Peyer's patch (tissue), 4 donors: ENCODE measurements at places on chromosomes 1 and 21. TPM values are rescaled to one million over a fixed set of nuclear protein-coding genes. Genes with fewer than 3 reads are reported as not detected.

DNA sequence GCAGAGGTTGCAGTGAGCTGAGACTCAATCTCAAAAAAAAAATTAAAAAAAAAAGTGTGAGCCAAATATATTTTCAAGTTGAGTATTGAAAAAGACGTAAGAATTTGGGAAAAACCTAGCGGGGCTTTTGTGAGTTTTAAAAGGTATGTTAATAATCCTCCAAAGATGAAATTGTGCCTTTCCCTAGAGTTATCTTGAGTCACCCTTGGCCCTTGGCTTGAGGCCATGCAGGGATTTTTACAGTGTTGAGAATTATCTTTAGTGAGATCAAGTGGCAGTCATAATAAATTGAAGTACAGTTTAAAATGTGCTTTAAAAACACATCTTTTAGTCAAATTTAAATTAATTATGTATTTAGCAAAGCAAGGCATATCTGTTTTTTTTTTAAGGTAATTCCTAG is 32.7 kb downstream of the PPP2R5A start:
- no peak overlapping the region for H3K27ac ChIP-seq
- no peaks in the 10 kb centered on the region for H3K36me3 ChIP-seq
- H3K27me3 ChIP-seq, result no peaks in the 10 kb centered on the region
- H3K4me3 ChIP-seq, result no peak overlapping the region

DNA sequence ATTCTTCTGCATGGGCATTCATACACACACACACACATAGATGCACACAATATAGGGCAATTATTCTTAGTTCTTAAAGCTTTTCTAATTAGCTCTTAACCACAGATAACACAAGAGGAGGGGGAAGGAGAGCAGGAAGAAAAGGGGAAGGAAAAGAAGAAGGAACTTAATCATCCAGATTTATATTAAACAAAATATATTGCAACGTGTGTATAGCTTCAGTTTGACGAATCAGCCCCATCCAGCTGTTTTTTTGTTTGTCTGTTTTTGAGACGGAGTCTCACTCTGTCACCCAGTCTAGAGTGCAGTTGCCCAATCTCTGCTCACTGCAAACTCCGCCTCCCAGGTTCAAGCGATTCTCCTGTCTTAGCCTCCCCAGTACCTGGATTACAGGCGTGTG is 21.7 kb upstream of the ANKRD13C start:
- no peak overlapping the region for H3K27ac ChIP-seq
- H3K4me3 ChIP-seq, result no peak overlapping the region
- no peaks in the 10 kb centered on the region for H3K36me3 ChIP-seq
- H3K27me3 ChIP-seq, result no peaks in the 10 kb centered on the region

DNA sequence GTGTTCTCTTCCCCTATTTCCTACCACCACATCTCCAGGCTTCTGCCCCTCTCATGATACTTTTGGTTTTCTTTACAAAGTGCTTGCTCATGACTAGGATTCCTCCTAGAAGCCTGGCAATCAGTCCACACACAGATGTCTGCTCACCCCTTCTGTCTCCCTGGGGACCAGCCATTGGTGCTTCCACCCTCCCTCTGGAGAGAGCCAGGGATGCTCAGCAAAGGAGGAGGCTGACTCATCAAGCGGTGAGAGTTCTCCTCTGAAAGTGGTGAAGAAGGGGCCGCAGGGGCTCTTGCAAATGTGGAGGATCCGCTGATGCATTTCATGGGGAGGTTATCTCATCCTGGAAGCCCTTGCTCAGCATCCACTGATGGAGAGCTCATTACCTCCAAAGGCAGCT is 14.5 kb downstream of the NT5C1A start:
- DNase-seq, result no peak
- no peak overlapping the region for H3K4me3 ChIP-seq
- no peak overlapping the region for H3K27ac ChIP-seq
- no peaks in the 10 kb centered on the region for H3K36me3 ChIP-seq
- no peaks in the 10 kb centered on the region for H3K4me1 ChIP-seq

TSPEAR gene
- total RNA-seq, result not detected

- no peak overlapping the region for H3K27ac ChIP-seq
- H3K4me1 ChIP-seq, result no peaks in the 10 kb centered on the region
- H3K27me3 ChIP-seq, result no peaks in the 10 kb centered on the region
Observed at GRCh38 chr1:205533748-205534443, 29.4 kb downstream of the CDK18 start.

- no peak overlapping the region for H3K27ac ChIP-seq
- no peaks in the 10 kb centered on the region for H3K36me3 ChIP-seq
- H3K4me1 ChIP-seq, result no peaks in the 10 kb centered on the region
- DNase-seq, result no peak
Observed at GRCh38 chr1:245690156-245690690, 535.4 kb downstream of the KIF26B start.

GRCh38 chr1:59290193-59290949 is 6.5 kb upstream of the FGGY start:
- no peak overlapping the region for H3K4me3 ChIP-seq
- no peak overlapping the region for H3K27ac ChIP-seq
- no peaks in the 10 kb centered on the region for H3K36me3 ChIP-seq
- DNase-seq, result no peak
- H3K4me1 ChIP-seq, result no peaks in the 10 kb centered on the region

GRCh38 chr1:10211805-10212410 is 1.5 kb downstream of the KIF1B start:
- no peaks in the 10 kb centered on the region for H3K4me1 ChIP-seq
- DNase-seq, result no peak
- H3K27me3 ChIP-seq, result no peaks in the 10 kb centered on the region
- peak overlapping the region; percentile 99 for H3K27ac ChIP-seq
- H3K4me3 ChIP-seq, result peak overlapping the region; percentile 93

DNA sequence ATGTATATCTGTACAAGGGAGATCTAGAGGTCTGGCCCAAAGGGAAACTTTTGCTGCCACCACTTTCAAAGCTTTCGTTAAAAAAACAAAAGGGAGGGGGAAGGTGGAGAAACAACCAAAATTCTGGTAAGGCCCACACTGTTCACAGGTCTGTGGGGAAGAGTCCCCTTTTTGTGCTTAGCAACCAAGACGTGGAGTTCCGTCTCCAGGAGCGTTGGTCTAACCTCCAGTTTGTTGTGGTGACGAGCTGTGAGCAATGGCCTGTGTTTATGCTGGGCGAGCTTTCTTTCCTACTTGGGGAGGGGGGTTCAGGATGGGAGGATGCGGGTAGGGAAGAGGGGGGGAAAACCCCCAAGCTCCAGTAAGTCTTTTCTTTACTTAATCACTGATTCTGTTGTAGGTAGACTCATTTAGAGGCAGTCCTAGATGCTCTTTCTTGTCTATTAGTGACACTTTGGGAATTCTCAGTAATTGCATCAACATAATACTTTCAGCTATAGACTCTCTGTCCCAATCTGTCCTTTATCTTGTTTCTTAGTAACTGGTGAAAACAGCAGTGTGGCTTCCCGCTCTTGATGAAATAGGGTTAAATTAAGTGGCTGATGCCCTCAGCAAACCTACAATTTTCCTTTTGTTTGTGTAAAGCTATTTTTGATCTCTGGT is 1.5 kb downstream of the HIPK1 start:
- no peaks in the 10 kb centered on the region for H3K27me3 ChIP-seq
- peak overlapping the region; percentile 97 for H3K4me3 ChIP-seq
- peak overlapping the region; percentile 97 for H3K27ac ChIP-seq
- no peaks in the 10 kb centered on the region for H3K36me3 ChIP-seq

- no peak overlapping the region for H3K4me3 ChIP-seq
- no peaks in the 10 kb centered on the region for H3K4me1 ChIP-seq
- peak; percentile 37 for DNase-seq
- no peaks in the 10 kb centered on the region for H3K27me3 ChIP-seq
- no peaks in the 10 kb centered on the region for H3K36me3 ChIP-seq
Observed at GRCh38 chr1:53585129-53585528, 125.9 kb downstream of the DMRTB1 start.

DNA sequence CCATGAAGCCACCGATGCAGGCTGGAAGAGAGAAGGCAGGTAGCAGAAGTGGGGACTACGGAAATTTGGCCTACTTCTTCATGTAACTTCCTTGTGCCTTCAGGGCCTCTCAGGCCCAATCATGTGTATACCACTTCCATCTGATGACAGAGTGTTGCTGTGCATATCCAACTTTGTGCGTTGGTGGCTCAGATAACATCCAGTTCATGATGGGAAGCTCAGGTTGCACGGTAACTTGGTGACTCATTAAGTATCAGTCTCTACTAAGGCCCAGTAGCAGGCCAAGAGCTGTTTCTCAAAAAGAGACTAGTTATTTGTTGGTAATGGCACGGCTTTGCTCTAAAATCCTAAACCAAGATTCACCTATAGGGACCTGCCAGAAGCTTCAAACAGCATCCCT is 117.6 kb downstream of the LTN1 start:
- H3K36me3 ChIP-seq, result no peaks in the 10 kb centered on the region
- no peak overlapping the region for H3K4me3 ChIP-seq
- H3K27me3 ChIP-seq, result no peaks in the 10 kb centered on the region
- no peak for DNase-seq
- H3K27ac ChIP-seq, result no peak overlapping the region

DNA sequence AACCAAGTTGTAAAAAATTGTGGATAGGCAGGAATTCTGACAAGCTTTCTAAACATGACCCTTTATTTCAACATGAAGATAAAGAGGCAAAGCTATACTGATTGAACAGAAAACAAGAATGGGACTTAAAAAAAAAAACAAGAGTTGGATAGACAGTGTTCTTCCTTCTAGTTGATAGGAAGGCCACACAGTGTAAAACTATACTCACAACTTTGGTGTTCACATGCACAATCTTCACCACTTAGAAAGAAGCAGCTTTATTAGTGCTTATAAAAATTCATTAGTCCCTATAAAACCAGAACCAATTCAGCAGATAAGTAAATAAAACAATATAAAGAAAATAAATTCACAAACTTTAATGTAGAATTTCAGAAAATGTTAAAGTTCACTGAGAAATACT is 101.8 kb downstream of the AKT3 start:
- DNase-seq, result no peak
- H3K27me3 ChIP-seq, result no peaks in the 10 kb centered on the region
- no peak overlapping the region for H3K4me3 ChIP-seq
- H3K27ac ChIP-seq, result no peak overlapping the region
- no peaks in the 10 kb centered on the region for H3K36me3 ChIP-seq
- no peaks in the 10 kb centered on the region for H3K4me1 ChIP-seq

DNA sequence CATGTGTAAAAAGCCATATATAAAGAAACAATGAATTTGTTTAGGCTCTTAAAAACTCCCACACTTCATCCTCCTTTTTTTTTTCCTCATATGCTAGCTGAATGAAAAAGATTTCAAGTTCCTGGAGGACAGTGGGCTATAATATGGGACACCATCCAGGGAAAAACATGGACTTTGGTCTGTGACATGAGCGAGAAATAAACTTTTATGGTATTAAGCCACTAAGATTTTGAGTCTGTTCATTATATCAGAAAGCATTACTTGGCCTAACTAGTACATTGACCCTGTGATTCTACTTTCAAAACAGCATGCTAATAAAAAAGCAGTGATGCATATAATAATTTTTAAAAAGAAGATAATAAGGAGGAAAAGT is 392.3 kb upstream of the CAMK1G start:
- no peaks in the 10 kb centered on the region for H3K27me3 ChIP-seq
- H3K36me3 ChIP-seq, result no peaks in the 10 kb centered on the region
- no peaks in the 10 kb centered on the region for H3K4me1 ChIP-seq
- no peak overlapping the region for H3K4me3 ChIP-seq
- no peak overlapping the region for H3K27ac ChIP-seq
- no peak for DNase-seq

IL10 gene
- 0.85 TPM for total RNA-seq

RAB42 gene
- total RNA-seq, result 5.6 TPM

CHIA gene
- not detected for total RNA-seq

DNA sequence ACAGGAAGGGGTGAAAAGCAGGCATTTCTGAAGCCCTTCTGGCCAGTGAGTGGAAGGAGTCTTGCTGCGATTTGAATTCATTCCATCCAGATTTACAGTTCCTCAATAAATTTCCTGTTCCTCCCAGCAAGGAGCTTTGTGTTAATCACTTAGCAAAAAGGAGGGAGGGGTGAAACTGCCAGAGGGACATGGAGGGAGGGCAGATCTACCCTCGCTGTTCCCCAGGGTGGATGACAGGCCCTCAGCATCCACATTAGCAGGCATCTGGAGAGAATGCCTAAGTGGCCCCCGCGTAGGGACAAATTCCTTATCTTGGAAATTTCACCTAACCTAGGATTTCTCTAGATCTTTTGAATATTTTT is 1.2 kb downstream of the ETV3 start:
- H3K4me1 ChIP-seq, result no peaks in the 10 kb centered on the region
- H3K27me3 ChIP-seq, result no peaks in the 10 kb centered on the region
- peak overlapping the region; percentile 95 for H3K27ac ChIP-seq
- DNase-seq, result no peak
- H3K4me3 ChIP-seq, result peak overlapping the region; percentile 84

GNAT2 gene
- not detected for total RNA-seq

DNA sequence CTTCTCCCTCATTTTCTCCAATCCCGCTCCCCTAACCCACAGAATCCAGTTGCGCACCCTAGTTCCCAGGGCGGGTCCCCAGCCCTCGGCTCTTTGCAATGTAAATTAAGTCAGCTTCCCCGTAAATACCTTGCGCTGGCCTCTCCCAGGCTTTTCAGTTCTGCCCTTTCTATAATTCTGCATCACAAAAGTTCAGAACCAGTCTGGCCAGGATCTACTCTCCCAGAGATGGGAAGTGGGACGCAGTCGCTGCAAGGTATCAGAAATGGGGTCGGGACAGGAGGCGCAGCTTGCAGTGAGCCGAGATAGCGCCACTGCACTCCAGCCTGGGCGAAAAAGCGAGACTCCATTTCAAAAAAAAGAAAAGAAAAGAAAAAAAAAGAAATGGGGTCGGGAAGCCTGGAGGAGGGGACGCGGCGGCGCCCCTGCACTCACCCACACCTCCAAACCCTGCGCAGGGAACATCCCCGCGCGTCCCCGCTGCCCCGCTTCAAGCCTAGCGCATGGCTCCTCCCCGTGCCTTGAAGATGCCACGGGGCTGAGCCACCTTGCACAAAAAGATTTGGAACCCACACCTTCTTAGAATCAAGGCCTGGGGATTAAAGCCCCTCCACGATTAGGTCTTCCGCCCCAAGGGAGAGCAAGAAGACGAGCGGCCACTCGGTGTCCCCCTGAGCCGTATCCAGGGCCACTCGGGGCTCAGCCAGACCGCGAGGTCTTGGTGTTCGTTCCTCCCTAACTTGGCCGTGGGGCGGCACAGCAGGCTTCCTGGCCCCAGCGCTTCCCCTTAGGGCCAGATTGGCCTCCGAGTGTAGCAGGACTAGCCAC is 27.2 kb upstream of the ITLN2 start:
- no peaks in the 10 kb centered on the region for H3K36me3 ChIP-seq
- DNase-seq, result no peak
- H3K4me1 ChIP-seq, result no peaks in the 10 kb centered on the region
- H3K27ac ChIP-seq, result no peak overlapping the region
- H3K27me3 ChIP-seq, result no peaks in the 10 kb centered on the region

DNA sequence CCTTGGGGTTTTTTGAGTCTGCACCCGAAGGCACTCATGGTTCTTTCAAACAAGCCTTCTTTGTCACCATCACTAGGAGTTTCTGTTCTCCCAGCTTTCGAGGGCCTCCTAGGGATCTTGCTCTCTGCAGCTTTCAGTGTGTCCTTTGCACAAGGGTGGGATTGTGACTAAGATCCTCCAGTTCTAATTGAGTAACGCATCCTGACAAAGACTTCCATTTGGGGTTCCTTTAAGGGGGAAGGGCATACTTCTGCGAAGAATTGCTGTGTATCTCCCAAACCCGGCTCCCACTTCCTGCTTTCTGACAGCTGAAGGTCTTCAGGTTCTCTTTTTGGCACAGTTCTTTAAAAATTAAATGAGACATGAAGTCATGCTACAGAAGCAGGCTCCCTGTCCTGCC is 139.4 kb downstream of the EDEM3 start:
- H3K36me3 ChIP-seq, result no peaks in the 10 kb centered on the region
- no peaks in the 10 kb centered on the region for H3K27me3 ChIP-seq
- H3K4me3 ChIP-seq, result no peak overlapping the region
- DNase-seq, result no peak
- H3K27ac ChIP-seq, result no peak overlapping the region

SLC35F3 gene
- not detected for total RNA-seq

USP21 gene
- total RNA-seq, result 42.3 TPM
